Stimulated activated CD4-positive, alpha-beta T cell treated with anti-CD3 and anti-CD28 coated beads, Interleukin-12 subunit alpha, Interleukin-12 subunit beta, amount 100 ng/mL, for 48 hours (primary cell): ENCODE measurements at places on chromosomes 16 and 17.
A peak's percentile ranks its signal among the peaks of the same experiment; 100 is the strongest.

DNA sequence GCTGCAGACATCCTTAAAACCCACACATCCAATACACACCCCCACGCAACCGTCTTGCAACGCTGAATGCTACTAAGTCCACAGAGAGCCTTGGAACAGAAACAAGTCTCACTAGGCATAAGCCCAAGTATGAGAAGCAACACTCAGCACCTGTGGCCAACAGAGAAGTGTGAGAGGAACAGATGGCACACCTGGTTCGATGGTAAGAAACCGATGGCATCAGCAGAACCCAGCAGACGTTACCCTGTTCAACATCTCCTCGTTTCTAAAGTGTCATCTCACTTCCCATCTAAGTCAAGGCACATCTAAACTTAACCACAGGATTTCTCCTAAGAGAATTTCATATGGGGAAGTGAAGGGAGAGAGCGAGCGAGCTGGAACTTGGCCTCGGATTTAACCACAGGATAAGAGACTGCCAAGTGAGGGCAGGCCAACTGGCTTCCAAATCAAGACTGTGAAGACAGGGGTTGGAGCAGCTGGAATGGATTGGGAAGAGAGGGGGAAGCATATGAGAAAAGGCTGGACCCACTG lies 41.0 kb downstream of the NXPH3 start:
- DNase-seq = no peak

DNA sequence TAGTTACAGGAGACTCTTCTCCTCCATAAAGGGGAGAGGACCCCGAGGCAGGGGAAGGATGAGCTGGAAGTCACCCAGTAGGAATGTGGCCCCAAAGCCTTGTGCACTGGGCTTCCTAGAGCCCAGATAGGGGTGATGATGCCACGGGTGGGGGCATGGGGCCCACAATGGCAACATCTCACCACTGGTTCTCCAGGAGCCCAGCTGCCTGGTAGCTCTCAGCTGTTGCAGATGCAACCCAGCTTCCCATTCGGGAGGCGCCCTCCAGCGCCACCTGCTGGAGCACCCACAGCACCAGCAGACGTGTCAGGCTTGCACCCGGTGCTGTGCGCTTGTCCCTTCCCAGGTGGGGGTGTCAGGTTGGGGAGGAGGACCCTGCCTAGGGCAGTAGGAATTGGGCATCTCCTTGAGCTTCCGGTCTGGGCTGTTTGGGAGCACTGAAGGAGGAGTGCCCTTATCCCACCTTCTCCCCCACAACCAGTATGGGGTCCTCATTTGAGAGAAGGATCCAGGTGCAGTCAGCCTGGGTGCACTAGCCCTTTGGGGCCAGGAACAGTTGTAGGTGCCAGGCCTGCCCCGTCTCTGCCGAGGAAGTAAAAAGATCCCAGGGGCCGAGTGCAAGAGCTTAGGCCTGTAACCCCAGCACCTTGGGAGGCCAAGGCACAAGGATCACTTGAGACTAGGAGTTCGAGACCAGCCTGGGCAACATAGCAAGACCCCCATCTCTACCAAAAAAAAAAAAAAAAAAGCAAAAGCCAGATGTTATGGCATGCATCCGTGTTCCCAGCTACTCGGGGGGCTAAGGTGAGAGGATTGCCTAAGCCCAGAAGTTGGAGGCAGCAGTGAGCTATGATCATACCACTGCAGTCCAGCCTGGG lies 14.4 kb downstream of the CDIPT start:
- DNase-seq = peak; percentile 71

- DNase-seq = no peak
Measured at GRCh38 chr16:79612207-79612606, 11.7 kb upstream of the MAF start.

GRCh38 chr17:46193151-46193625 lies at the start of gene KANSL1:
KANSL1 (minus strand) TSS chr17:46193429; CDS start chr17:46172143, 21,286 bp downstream.
- peak; percentile 65 for DNase-seq

GRCh38 chr17:35265566-35266141 lies 22.8 kb downstream of the SLFN5 start:
- no peak for DNase-seq

DNA sequence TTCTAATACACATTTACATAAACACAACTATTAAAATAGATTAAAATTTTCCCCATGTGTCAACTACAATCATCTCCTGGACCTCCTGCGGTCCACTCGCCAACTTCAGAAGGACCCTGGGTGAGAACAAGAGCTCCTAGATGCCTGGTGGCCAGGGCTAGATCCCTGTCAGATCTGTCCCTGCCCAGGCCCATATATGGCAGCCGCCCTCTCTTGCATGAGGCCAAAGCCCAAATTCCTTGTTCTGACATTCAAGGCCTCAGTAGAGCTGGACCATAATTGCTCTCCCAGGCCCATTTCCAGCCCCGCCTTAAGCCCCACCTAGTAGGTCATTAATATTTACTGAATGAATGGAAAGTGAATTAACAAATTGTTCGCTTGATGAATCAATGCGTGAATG lies 237.7 kb downstream of the KATNIP start:
- DNase-seq = no peak

DNA sequence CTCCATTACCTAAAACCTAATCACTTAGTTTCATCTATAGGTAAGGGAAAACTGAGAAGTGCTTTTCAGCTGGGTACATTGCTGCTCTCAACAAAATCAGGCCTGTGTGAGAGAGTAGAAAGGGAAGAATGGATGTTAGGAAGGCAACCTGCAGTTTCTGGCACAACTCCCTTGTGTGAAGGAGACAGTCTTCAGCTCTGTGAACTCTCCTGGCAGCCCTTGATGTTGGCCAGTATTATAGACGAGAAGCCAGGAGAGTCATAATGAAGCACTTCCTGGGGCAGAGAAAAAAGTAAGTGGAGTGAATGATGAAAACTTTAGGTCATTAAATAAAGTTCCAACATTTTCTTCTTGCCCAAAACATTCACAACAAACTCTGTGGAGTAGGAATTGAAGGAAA lies 260.1 kb downstream of the IRX3 start:
- DNase-seq = no peak
